ENCODE measurements at places on chromosomes 11 and 22. TPM values are rescaled to one million over a fixed set of nuclear protein-coding genes. Genes with fewer than 3 reads are reported as not detected.

MPEG1 gene
- not detected for total RNA-seq

INPP5J gene
- total RNA-seq: 4.5 TPM

DNA sequence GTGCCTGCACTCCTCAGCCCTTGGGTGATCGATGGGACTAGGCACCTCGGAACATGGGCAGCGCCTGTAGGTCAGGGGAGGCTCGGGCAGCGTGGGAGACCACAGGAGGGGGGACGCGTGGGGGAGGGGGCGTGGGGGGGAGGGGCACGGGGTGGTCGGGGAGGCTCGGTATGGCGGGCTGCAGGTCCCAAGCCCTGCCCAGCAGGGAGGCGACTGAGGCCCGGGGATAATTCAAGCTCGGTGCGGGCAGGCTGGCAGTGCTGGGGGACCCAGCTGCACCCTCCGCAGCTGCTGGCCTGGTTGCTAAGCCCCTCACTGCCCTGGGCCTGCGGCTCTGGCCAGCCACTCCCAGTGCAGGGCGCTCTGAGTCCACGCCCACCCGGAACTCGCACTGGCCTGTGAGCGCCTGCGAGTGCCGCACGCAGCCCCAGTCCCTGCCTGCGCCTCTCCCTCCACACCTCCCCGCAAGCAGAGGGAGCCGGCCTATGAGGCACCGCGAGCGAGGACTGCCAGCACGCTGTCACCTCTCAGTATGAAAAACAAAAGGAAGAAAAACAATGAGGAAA lies 1698.3 kb upstream of the RAG2 start:
- DNase-seq: no peak

- no peak for DNase-seq
These were observed 46.9 kb downstream of the ME3 start for GRCh38 chr11:86625544-86625943.

DNA sequence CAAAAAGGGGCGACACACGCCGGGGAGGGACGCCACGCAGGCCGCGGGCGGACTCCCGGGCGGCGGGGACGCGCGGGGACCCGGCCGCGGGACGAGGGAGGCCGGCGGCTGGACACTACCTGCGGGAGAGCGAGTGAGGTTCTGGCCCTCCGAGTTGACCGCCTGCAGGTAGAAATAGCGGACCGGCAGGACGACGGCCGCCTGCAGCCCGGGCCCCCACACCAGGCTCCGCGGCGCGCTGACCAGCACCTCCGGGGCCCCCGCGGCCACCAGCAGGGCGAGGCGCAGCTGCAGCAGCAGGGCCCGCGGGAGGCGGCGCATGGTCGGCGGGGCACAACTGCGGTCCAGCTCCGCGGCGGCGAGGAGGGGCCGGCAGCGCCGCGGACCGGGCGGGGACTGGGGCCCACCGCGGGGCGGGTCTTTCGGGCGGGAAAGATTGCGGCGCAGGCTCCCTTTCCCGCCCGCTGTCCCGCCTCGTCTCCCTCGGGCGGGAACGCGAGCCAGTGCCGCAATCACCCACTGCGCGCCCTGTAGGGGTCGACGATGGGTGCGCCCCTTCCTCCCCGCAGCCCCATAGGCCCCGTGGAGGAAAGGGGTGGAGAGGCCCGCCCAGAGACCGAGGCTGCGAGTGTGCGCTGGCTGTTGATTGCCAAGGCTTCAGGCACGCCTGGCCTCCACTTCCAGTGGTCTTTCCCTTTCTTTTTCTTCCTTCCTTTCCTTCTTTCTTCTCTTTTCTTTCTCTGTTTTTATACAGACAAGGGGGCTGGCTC lies at the start of gene POGLUT3:
POGLUT3 (minus strand) TSS at position 339 of the 770 bp plus-strand sequence; CDS start at position 321, 18 bp downstream.
- DNase-seq: peak; percentile 57

- DNase-seq: peak; percentile 42
These were observed 75.8 kb downstream of the GGTLC2 start for GRCh38 chr22:22720201-22720723.

- DNase-seq: no peak
These were observed 143.0 kb upstream of the SORL1-AS1 start for GRCh38 chr11:121595717-121596161.

DNA sequence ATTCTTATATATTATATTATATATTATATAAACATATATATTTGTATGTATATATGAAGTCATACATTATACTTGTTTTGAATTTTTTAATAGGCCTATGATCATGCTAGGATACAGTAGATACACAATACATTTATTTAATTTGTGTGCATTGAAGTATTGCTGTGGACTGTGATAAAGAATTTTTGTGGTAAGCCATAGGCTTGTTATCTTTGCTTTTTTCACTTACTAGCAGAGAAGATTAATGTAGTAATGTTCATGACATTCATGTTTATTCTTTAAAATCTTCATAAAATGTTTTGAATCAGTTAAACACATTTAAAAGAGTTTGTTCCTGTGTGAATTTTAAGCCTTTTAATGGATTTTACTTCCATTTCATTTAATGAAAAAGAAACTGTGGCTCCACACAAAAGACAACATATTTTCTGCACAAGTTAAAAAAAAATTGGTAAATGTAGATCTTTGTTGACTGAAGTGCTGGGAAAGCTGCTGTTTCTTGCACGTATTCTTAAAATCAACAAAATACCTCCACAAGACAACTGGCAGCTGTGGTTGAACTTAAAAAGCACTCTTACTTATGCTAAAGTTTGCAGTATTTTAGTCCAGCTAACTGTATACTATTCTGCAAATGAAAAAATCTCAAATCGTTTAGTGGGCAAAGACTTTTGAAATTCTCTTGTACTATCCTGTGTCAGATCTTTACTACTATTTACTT lies 156.2 kb downstream of the TMEM135 start:
- no peak for DNase-seq

GRCh38 chr11:626475-627307 lies at the start of gene SCT:
Gene SCT (minus strand): TSS chr11:627181. CDS start chr11:627143, 38 bp downstream.
- no peak for DNase-seq
